ENCODE measurements at places on chromosomes 2 and 18.

GRCh38 chr2:222381566-222381965, 42.8 kb upstream of the SGPP2 start:
- DNase-seq, result no peak

GRCh38 chr18:55886886-55887285, 298.9 kb upstream of the TCF4 start:
- DNase-seq, result no peak

GRCh38 chr2:45205480-45205879, 196.2 kb upstream of the SIX2 start:
- no peak for DNase-seq

DNA sequence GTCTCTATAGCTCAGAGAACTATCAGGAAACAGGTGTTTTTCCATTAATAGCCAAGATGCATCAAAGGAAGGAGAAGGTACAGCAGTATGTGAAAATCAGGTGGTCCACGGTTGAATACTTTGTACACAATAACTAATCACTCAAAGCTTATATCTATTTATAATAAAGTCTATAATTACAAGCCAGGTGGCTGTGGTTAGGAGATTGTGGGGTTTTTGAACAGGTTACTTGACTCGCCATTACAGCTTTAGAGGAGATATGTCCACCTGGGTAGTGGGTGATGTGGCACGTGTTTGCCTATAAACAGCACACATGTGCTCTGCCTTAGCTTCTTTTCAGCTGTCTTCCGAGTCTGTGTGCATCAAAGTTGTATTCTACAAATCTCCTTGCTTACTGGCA, 892.2 kb upstream of the ZEB2 start:
- DNase-seq, result no peak

DNA sequence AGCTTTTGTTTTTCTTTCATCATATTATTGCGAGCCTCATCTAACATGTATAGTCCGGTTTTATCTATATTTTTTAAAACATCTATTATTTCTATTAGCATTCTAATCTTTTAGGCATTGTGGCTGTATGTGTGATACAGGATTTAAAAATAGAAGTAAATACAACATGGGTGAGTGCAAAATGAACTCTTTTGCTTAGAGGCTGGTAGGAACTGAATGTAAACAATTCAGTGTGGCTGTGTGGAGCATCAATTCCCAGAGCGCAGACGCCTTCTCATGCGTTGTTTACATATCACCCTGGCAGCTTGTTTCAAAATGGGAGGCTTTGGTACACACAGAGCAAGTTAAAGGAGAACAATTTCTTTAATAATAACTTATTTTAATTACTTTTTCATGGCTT, 836 bp downstream of the DTNA start:
- DNase-seq, result no peak

GRCh38 chr2:132401326-132401725, 15.3 kb upstream of the GPR39 start:
- no peak for DNase-seq

DNA sequence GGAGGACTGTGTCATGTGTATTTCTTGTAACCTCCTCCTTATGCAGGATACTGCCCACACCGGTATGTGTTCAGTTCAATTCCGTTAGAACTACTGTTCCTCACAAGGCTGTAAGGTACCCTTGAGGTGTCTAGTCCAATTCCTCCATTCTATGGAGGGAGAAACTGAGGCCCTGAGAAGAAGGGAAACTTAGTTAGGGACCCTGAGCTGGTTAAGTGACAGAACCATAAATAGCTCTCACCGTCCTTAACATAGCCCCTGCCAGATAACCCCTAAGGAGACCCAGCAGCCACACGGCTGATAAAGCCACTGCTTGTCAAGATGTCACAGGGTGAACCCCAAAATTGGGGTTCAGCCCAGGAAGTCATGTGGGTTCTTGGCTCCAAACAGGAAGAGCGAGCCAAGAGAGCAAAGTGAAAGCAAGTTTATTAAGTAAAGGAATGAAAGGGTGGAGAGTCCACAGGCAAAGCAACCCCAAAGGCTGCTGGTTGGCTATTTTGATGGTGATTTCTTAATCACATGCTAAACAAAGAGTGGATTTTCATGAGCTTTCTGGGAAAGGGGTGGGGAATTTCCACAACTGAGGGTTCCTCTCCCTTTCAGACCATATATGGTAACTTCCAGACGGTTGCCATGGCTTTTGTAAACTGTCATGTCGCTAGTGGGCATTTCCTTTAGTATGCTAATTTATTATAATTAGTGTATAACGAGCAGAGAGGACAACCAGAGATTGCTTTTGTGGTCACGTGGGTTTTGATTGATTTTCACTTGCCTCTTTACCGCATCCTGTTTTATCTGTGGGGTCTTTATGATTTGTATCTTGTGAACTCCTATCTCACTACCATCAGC, 83.4 kb upstream of the RTN4 start:
- DNase-seq, result no peak

- DNase-seq, result no peak
Measured at GRCh38 chr2:212157012-212157411, 381.6 kb downstream of the ERBB4 start.

Measured in HTR-8/SVneo (cell line).